Right atrium auricular region (tissue), 2 donors: ENCODE measurements at places on chromosomes 4 and X. TPM values are rescaled to one million over a fixed set of nuclear protein-coding genes. Genes with fewer than 3 reads are reported as not detected.

The IL21 gene
- not detected for total RNA-seq

- no peak for DNase-seq
Observed at GRCh38 chr4:38955957-38956356, 76.3 kb downstream of the TMEM156 start.

DNA sequence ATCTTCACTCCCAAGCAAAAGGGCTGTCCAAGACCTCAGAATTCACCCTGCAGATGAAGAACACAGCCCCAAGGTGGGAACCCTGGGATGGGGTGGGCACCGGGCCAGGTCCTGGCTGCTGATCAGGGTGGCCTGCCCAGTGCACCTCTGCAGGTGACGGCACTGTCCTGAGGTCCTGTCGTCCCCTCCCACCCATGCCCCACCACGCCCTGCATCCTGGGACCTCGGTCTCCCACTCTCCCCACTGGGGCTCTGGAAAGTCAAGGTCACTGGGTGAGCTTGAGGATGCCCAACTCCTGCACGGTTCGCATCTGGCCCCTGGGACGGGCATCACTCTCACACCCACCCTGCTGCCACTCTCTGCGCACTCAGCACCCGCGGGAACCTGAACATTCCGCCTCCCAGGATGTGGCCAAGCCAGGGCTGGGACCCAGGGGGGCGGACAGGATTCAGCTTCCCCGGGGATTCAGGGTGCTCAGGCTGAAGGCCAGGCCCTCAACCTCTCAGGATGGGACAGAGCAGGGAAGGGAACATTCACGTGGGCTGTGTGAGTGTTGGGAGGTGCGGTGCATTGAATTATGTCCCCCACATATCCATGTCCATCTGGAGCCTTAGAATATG is 115.9 kb downstream of the CPZ start:
- DNase-seq = no peak

- DNase-seq = no peak
Observed at GRCh38 chr4:48085821-48086589, 48.0 kb downstream of the TXK start.
